ENCODE measurements at places on chromosomes 6 and 20.

- no peak for DNase-seq
These were observed 2.7 kb upstream of the SIM1 start for GRCh38 chr6:100467129-100468015.

- DNase-seq, result no peak
These were observed 632.7 kb upstream of the PTCHD4 start for GRCh38 chr6:48743738-48744137.

DNA sequence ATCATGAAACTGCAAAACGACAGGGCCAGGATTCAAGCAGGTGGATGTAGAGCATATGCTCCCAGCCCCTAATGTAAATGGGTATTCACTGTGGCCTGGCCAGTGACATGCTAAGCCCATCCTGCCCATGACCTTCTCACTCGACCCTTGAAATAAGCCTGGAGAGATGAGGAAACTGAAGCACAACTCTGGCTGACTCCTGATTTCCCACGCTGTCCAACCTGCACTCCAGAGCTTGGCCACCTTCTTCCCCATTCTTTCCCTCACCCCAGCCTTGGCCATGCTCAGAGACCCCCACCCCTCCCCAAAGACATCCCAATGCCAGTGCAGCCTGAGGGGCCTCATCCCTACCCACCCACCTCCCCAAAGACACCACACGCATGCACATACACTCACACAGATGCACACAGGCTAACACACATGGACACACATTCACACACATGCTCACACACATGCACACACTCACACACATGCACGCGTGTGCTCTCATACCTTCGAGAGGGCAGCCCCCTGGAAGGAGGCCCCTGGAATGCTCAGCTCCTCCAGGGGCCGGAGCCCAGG, 12.4 kb downstream of the TFEB start:
- no peak for DNase-seq

DNA sequence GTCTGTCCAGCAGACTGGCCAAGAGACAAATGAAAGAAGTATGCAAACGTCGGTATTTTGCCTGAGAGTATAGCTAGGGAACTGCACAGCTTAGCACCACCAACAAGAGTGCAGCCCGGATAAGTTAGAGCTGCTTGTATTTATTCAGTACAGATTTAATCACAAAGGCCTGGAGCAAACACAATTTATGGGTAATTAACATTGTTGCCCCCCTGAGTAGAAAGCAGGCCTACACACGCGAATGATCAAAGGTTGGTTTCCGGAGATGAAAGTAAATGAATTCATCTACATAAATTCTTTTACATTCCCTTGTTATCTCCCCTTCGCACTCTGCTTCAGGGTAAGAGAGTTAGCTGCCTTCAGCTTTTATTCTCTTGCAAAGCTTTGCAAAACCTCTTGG, 24.7 kb upstream of the CRISP1 start:
- DNase-seq, result no peak

GRCh38 chr6:168050881-168051586, 28.0 kb downstream of the FRMD1 start:
- no peak for DNase-seq

GRCh38 chr20:32777177-32777956, 15.2 kb downstream of the DNMT3B start:
- DNase-seq, result no peak
